ENCODE measurements at places on chromosomes 6 and 20.

GRCh38 chr20:35791821-35792220 lies 20.0 kb downstream of the PHF20 start:
- DNase-seq: no peak

DNA sequence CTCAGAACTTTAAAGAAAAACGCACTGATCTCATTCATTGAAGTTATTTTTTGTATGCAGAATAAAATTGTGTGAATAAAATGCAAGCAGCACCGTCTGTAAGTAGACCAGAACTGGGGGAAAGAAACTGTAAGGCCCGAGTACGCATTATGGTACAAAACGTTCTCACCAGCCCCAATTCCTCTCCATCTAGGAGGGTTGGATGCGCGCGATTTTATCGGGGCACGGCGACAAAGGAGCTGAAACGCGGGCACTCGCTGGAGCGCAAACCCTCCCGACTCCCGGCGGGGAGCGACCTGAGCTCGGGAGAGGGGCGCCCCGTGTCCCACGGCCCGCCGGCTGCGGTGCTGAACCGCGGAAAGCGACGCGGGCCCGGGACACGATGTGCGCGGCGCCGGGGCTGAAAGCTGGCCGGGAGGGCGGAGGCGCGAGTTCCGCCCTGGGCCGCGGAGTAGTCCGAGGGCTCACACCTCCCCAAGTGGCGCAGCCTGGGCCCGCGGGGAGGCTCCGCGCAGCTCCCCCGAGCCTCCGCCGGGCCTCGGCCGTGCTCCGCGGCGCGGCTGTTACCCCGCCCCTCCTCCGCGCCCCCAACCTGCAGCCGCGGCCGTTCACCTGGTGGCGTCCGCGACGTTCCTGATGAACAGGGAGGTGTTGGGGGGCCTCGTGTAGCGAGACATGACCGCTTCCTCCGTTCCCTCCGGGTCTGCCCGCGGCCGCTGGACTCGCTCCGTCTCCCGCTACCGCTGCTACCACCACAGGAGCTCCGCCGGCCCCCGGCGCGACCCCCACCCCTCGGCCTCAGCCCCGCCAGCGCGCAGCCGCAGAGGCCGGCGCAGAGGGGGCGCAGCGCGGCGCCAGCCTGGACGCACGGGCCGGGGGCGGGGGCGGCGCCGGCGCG lies at the start of gene SRSF12:
Gene SRSF12, minus strand, starts transcription at position 861 of the 898 bp plus-strand sequence. Its CDS starts 184 bp downstream, at position 677.
- no peak for DNase-seq

- no peak for DNase-seq
Measured at GRCh38 chr20:61460261-61461052, 208.4 kb downstream of the CDH4 start.

DNA sequence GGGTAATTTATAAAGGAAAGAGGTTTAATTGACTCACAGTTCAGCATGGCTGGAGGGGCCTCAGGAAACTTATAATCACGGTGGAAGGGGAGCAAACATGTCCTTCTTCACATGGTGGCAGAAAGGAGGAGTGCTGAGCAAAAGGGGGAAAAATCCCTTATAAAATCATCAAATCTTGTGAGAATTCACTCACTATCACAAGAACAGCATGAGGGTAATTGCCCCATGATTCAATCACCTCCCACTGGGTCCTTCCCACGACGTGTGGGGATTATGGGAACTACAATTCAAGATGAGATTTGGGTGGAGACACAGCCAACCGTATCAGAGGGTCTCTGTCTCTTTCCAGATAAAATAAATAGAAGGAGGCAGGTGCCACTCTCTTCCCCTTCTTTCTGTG lies 48.7 kb downstream of the TNFAIP3 start:
- DNase-seq: no peak

DNA sequence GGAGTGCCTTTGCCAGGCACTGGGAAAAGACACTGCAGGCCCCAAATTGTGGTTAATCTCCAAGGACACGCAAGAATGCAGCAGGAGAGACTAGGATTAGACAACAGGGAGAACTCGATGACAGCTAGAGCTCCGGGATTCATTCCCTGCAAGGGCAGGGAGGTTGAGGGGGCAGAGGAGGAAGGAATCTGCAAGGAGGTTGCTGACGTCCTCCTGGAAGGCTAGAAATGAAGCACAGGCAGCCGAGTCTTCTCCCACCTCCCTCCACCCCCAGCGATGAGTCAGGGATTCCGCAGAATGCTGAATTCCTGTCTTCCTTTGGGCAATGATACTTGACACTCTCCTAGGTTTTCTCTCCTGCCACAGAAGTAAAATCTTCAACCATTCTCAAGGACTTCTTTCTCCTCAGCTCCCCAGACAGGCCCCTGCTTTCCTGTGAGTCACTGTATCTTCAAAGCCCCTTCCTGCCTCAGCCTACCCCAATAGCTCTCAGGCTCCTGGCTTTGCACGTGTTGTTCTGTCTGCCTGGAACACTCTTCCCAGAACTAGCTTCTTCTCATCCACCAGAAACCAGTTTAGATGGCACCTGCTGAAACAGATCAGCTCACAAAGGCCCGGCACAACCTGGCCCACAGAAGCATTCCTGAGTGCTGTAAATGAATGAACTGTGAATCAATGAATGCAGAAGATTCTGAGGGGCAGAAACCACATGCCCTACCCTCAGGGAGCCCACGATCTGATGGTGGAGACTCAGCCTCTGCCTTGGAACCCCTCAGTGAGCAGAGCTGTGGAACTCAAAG lies 85.6 kb downstream of the MRPL14 start:
- DNase-seq: no peak

DNA sequence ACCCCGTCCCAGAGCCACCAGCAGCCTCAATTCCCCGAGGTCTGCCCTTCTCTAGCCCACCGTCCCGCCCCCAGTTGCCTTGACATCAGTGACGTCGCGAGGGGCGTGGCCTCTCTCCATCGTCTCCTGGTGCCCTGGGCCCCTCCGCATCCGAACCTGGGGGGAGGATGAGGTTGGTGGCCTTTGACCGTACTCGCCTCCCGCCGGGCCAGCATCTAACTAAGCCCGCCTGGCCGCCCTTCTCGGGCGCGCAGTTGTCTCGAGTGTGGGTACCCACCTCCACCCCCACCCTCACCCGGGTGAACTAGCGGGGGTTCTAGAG lies 5.5 kb upstream of the ARMC12 start:
- DNase-seq: peak; percentile 97

- DNase-seq: peak; percentile 30
Measured at GRCh38 chr6:96532399-96532798, 10.8 kb downstream of the UFL1 start.

GRCh38 chr20:35627121-35627520 lies 11.5 kb downstream of the SPAG4 start:
- DNase-seq: no peak

DNA sequence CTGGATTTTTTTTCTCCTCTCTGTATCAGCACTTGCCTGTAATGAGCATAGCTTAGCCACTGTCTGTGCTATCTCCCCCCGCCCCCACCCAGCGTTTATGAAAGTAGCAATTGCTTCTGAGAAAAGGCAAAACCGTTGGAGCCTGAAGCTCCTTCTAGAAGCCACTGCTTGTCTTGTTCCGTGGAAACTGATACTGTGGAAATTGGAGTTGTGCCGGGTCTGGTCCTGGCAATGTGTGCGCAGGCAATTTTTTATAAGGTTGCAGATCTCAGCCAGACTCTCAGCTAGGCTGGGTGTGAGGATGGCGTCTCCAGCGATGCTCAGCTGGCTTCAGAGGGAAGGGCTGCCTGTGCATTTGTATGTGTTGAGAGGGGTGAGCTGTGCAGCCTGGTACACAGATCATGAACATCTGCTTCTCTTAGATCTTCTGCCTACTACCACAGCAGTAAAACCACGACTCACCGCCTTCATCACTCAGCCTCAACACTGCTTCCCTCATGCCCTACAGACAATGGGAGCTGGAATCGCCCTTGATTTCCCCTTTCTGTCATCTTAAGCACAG lies 72.4 kb upstream of the GTSF1L start:
- DNase-seq: no peak

DNA sequence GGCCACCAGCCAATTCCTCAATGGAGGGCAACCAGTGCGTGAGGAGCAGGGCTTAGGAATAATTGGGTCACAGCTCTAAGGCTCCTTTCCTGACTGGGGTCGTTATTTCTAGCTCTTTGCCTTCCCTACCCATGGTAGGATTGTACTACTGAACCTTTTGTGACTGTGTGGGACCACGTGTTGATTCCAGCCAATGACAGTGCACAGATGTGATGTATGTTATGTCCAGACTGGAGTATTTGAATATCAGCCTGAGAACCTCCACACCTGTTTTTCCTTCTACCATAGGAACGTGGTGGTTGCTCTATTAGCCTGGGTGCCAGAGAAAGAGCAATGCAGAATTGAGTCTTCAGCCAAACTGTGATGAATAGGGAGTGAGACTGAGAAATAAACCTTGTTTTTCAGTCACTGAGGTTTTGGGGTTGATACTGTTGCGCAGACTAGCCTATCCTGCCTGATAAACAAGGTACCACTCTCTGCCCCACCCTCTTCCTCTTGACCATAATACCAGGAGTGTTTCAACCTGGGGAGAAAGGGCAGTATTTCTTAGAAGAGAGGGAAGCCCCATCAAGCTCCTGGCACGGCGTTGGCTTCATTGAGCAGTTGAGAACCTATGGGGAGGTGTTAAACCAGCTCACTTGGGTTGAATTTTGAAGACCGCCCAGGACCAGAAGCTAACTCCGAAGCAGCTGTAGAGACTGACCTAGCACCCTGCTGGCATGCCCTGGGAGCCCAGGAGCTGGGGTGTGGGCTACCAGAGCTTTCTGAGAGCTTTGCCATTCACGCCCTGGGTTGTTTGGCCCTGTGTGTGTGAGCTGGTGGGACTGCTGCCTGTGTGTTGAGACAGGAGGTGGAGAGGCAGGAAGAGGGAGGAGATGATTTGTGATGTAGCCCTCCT lies 105.5 kb upstream of the BACH2 start:
- DNase-seq: peak; percentile 27

DNA sequence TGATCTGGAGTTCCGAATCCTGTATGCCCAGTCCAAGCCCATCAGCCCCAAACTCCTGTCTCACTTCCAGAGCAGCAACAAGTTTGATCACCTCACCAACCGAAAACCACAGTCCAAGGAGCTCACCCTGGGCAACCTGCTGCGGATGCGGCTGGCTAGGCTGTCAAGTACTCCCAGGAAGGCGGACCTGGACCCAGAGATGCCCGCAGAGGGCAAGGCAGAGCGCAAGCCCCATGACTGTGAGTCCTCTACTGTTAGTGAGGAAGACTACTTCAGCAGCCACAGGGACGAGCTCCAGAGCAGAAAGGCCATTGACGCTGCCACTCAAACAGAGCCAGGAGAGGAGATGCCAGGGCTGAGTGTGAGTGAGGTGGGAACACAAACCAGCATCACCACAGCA lies 10.5 kb upstream of the DHX35 start:
- no peak for DNase-seq

DNA sequence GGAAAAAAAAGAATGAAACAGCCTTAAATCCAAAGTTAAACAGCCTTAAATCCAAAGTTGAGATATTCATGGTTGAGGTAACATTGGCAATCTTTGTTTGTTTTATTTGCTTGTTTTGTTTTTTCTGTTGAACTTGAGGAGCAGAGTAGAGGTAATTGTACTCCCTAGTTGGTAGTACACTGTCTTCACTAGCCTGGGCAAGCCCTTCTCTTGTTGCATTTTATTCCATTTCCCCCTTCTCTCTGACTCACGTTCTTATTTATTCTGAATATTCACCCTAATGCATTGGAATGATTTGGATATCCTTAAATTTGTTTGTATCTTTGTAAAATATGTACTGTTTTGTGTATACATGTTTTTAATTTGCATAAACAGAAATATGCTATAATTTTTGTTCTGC lies 397.6 kb downstream of the CDC5L start:
- DNase-seq: no peak

DNA sequence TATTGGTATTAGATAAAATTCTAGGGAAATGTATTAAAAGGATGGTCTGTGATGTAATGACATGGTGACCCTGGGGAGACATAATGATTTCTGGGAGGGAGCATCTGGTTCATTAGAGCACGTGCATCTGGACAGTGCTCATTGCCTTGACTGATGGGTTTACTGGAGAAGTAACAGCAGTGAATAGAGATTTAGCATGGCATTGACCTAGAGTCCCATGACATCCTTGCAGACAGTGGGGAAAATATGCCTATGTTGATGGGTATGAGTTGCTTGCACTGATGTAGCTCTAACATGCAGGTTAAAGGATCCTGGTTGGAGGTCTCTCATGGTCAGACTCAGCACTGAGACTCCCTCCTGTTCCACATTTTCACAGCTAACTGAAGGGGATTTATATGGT lies 164.1 kb upstream of the OLIG3 start:
- no peak for DNase-seq

GRCh38 chr6:63245909-63246308 lies 34.6 kb downstream of the FKBP1C start:
- no peak for DNase-seq

DNA sequence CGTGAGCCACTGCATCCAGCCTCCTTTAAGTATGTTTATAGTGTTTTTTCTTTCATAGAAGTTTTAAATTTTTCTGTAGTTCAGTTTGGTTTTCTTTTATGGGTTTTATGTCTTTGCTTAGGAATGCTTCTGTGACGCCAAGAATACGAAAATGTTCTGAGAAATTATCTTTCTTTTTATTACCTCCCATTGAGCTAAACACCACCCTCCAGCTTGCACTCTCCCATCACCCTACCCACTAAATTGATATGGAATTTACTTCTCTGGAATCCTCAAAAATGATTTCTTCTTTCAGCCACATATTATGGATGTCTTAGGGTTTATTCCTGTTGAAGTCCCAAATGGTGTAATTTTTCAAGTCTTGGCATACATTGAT lies 38.1 kb downstream of the JARID2 start:
- no peak for DNase-seq

DNA sequence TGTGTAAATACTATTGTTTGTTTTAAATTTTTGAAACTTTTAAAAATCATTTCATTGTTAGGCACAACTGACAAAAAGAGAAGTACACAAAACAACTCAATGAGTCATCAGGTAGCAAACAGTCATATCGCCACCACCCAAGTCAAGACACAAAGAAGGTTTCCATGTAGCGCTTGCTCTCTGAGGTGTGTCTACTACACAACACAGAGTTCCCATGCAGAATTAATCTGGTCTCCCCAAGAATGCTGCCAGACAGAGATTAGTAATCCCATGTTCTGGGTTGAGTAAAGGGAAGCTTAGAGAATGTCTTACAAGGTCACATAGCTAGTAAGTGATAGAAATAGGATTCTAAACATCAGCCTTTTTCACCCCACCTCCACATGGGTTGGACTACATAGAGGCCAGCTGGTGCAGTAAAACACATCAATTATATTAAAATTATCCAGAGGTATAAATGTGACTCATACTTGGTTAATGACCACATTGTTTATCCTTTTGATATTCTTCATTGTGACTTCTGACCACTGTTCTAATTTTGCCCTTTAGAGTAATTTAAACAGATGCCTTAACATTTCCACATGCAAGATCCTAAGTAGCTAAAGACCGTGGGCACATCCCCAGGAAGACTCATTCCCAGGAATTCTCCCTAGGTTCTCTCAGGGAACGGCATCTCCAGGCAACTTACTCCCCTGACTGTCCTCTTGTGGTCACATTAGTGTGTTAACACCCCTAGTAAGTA lies 413.5 kb downstream of the PRKN start:
- no peak for DNase-seq

DNA sequence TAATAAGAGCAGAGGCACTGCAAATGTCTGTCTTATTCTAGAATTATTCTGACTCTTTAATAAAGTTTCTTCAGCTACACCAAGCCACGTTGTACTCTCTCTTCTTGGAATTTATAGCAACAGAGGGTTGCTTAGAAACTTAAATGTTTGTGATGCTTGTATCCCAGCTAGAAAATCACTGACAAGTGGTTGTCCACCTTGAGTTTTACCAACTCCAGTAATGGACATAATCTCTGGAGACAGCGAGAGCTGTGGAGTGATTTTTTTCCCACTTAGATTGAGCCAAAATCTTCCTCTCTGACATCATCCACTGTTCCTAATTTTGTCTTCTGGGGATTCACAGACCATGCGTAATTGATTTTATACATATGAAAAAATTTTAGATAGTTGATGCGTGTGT lies 8.0 kb downstream of the ECT2L start:
- DNase-seq: no peak

Measured in OCI-LY7 (cell line).